NCI-H1105 (cell line): ENCODE measurements at places on chromosomes 16 and 17.
A peak's percentile ranks its signal among the peaks of the same experiment; 100 is the strongest.

DNA sequence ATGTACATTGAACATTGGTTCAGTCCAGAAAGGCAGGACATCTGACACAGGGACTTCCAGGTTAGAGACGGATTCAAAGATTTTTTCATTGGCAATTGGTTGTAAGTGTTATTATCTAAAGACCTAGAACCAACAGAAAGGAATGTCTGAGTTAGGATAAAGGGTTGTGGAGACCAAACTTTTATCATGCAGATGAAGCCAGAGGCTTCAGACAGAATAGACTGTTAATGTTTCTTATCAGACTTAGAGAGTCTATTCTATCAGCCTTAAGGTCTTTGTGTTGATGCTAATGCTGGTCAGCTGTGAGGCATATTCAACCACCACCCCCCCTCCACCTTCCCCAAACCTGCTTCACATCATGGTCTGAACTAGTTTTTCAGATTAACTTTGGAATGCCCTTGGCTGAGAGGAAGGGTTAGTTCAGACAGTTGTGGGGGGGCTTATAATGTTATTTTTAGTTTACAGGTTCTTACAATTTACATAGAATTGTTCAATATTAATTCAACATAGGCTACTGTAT is 2.1 kb upstream of the ITGB3 start:
- DNase-seq = no peak

DNA sequence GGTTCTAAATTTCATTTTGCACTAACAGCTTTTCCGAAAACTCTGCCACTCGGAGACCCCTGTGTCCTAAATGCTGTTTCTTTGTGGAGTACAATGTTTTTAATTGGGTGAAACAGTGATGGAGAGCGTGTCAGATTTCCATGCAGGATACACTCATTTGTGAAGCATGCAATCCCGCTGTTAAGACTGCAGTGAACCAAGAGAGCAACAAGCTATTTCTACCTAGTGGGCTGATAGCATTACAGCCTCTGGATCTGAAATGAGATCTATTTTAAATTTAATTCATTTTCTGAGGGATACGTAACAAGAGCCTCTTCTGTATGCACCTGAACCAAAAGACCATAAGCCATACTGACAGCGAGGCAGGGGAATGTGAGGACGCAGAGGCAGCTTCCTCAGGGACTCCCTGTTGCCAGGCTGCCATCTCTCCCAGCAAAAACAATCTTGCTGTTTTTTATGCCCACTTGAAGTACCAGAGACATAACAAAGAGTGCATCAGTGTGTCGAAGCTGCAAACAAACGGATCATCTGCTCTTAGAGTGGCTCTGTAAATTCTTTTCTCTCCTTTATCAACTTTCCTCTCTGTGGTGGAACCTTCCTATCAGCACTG is 199.9 kb upstream of the COX10 start:
- no peak for DNase-seq

DNA sequence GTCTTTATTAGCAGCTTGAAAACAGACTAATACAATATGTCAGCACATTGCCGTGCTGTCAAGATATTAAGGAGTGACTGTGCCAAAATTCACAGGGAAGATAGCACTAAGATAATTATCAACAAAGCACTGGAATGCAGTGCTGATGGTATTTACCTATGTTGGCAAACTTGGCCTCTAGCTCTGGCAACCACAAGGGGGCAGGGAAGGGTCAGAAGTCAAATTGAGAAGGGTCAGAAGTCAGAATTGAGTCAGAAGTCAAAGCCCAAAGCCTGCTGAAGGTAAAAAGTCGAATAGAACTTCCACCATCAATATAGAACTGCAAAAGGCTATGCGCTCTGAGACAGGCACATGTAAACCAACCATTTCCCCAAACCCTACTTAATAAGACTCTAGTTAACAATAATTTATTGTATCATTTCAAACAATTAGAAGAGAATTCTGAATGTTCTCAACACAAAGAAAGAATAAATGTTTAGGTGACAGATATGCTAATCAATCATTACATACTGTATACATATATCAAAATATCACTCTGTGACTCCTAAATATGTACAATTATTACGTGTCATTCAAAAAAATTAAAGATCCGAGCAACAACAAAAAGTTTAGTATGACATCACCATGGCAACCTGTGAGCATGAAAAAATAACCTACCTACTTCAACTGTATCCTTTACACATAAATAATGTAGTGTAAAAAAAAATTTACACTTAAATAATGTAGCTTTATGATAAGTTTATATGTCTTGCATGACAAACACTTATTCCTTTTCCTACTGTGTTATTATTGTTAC is 916.1 kb downstream of the KCNJ2 start:
- DNase-seq = peak; percentile 32

DNA sequence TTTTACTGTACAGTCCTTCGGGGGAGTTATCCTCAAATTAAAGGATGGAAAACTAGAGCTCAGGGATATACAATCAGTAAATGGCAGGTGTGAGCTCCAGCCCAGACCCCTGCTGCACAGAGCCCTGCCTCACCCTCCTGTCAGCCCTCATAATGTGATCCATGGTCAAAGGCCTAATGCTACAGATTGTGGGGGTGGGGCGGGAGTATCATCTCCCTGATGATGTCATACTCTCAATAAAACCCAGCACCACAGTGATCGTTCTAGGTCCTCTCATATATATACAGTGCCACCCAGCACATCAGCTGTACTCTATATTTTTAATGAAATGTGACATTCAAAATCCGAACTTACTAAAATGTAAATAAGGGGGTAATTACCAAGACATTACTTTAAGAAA is 61.5 kb downstream of the SLC39A11 start:
- no peak for DNase-seq
